ENCODE measurements at places on chromosomes 3 and 15.

GRCh38 chr3:36762918-36763849 is 1.2 kb downstream of the DCLK3 start:
- DNase-seq: no peak

GRCh38 chr15:45187894-45188830 is at the start of gene SHF:
Gene SHF (minus strand): TSS chr15:45187966. CDS start chr15:45187951, 15 bp downstream.
- DNase-seq: peak; percentile 55

DNA sequence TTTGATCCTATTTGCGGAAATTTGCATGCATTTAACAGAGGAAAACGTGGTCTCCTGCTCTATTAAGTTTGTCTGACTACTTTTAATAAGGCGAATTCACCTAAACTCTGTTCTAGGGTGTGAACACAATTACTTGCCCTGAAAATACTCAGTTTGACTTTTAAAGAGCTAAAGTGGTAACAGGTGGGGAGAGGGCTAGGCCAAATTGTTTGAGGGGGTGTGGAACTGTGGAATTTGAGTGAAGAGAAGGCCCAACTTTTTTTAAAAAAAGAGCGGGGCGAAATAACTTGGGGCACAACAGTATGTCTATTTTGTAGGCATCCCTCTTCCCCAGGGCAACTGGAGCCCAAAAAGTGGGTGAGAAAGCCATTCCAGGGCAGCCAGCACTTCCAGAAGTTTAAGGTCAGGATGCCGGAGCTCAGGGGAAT is 580 bp upstream of the FXR1 start:
- DNase-seq: no peak

DNA sequence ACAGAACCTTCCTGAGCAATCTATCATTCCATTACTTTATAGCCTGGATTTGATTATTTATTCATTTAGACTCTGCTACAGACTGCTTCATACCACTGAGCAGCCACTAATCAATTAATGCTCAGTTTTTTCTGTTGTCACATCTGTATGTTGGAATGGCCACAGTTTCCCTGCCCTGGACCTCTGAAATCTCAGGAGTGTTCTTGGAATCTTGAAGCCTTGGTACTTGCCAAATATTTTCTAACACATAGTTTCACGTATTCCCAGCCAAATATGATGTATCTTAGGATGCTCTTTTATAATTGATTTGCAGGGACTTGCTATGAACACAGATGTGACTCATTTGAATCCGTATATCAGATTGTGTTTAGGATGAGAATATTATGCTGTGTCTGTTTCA is 225.8 kb downstream of the TAFA4 start:
- DNase-seq: no peak

- peak; percentile 39 for DNase-seq
Observed at GRCh38 chr3:126134219-126134975, 46.0 kb downstream of the ALDH1L1 start.

DNA sequence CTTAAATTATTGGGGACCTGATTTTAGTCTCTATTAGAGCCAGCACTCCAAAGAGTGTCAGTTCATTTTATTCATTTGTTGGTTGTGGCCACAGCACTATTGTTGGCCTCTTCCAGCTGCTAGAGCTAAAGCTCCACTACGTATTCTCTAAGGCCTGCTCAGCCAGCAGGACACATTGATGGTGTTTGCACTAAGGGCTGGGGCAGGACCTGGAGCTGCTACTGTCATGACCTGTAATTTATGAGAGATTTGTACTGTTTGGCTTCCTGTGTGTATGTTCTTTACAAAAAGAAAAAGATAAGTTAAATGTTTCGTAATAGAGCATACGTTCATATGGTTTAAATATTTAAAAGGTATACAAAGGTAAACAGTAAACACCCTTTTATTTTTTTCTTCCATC is 8.1 kb downstream of the GFM1 start:
- DNase-seq: no peak

DNA sequence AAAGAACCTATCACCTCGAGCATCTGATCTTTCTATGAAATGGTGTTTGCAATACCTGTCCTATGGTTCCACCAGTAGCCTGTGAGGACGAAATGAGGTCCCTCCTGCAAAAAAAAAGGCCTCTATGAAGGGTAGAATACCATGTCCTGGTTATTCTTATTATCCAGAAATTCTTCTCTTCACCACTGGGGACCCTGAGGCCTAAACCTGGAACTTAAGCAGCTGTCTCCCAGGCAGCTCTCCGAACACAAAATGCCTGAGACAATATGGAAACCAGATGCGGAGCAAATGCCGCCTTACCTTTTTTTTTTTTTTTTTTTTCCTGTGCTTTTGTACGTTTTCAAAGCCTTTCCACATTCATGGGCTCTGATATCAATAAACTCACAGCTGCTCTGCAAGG is 62.1 kb upstream of the WNT5A start:
- DNase-seq: peak; percentile 59

- DNase-seq: peak; percentile 54
Observed at GRCh38 chr15:48641416-48641815, 4.1 kb downstream of the FBN1 start.

- DNase-seq: peak; percentile 44
Observed at GRCh38 chr3:148269816-148270215, 427.9 kb upstream of the AGTR1 start.

- no peak for DNase-seq
Observed at GRCh38 chr15:67397139-67397538, 123.8 kb upstream of the C15orf61 start.

DNA sequence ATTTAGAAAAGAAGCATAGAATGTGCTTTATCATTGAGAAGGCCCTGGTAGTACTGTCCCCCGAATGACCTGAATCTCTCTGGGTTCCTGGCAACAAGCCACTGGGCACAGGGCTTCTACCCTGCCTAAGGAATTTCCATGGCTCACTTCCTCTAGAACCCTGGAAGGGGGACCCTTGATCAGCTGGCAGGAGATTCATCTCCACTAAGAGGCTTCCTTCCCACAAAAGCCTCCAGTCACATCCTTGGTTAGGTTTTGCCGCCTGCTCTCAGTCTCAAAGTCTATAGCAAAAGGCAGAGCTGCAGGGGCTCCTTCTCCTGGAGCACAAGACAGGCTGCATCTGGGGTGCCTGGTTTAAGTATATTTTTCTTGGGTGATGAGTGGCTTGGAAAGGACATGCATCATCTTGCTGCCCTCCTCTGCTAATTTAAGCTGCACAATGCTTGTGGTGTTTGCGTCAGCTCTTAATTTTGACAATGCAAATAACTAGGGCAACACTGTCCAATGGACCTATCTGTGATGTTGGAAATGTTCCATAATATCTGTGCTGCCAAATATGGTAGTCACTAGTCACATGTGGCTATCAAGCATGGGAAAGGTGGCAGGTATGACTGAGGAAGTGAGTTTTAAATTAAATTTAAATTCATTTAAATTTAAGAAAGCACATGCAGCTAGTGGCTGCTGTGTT is 33.4 kb upstream of the RARRES1 start:
- DNase-seq: peak; percentile 55

DNA sequence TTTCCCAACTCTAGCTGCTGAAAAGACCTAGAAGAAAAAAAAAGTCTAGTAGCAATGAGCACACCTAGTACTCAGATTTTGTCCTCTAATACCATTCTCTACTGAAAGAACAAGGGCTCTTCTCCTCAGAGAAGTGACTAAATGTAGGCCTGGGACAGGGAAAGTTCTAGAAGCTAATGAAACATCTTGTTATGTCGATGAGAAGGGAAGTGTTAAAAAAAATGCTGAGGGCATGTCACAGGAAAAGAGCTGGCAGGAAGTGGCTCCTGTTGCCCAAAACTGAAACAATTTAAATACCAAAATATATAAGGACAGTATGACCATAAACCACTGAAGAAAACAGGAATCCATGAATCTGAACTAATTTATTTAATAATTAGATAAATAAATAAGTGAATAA is 581.4 kb upstream of the TBL1XR1 start:
- no peak for DNase-seq

GRCh38 chr3:23174426-23175039 is 28.6 kb upstream of the UBE2E2 start:
- no peak for DNase-seq

GRCh38 chr15:48244921-48245320 is 38.8 kb downstream of the SLC12A1 start:
- DNase-seq: peak; percentile 35

GRCh38 chr3:124985349-124985748 is 50.8 kb upstream of the MUC13 start:
- DNase-seq: peak; percentile 85

DNA sequence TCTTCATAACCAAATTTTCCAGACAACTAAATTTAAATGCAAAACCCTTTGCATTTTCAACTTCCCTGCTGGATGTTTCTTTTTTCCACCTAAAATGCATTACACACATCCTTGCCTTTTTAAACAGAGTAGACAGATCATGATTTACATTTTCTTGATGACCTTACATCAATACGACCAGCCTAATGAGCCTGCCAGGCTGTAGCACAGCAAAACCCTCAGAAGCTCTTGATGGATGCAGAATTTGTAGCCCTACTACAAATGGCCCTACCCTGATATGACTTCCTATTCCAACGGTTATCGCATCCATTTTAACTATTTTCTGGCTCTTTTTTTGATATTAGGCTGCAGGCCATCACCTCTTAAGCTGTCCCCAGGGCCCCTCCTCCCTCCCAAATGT is 66.3 kb downstream of the NTRK3 start:
- DNase-seq: no peak

DNA sequence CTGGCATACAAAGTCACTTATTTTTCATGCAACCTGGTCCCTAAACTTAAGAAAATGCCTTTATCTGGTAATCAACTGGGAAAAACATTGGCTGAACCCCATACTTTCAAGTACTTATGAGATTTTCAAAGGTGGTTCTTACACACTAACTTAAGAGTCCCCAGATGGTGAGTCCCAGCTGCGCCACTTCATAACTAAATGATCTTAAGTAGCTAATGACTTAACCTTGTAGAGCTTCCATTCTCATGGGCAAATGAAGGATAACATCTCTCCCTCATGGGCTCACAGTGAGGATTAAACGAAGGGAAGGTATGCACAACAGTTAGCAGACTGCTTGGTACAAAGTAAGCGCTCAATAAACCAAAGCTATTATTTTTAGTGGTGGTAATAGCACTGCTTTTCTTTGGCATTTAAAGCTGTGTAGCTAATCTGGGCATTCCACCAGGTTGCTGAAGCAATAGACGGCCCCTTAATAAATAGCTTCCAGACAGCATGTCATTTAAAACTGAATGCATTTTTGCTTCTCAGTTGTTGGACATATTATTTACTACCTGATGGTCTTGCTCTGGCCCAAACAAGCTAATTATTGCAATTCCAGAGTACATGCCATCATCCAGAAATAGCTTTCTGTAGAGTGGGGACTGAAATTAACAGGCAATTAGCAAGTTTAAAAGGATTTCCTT is 55.4 kb downstream of the LIPC start:
- no peak for DNase-seq

- peak; percentile 59 for DNase-seq
Observed at GRCh38 chr3:60756241-60757030, 494.8 kb downstream of the FHIT start.

DNA sequence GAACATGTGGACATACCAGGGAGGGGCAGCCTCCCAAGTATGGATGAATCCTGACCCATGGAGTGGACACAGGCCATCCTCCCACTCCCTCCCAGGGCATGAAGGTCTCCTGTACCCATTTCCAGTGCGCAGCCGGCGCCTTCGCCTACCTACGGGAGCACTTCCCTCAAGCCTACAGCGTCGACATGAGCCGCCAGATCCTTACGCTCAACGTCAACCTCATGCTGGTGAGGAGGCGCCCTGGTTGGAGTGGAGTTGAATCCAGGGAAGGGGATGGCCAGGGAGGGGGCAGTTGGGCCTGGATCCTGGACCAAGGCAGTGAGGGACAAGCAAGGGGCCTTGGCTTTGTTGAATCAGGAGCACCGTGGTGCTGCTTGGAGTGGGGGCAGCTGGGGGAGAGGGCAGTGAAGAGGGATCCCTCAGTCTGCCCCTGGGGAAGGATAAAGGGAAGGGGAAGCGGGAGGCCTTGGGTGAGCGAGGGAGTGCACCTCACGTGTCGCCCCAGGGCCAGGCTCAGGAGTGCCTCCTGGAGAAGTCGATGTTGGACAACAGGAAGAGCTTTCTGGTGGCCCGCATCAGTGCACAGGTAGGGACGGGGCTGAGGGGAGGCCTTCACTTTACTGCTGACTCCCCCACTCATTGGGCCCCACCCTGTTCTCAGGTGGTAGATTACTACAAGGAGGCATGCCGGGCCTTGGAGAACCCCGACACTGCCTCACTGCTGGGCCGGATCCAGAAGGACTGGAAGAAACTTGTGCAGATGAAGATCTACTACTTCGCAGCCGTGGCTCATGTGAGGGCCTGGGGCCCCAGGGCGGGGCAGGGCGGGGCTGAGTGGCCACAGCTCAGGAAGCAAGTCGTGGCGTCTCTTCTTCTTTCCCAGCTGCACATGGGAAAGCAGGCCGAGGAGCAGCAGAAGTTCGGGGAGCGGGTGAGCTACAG is 25.3 kb downstream of the PTPN23 start:
- no peak for DNase-seq

GRCh38 chr3:94303266-94303665 is 240.4 kb downstream of the NSUN3 start:
- DNase-seq: no peak

DNA sequence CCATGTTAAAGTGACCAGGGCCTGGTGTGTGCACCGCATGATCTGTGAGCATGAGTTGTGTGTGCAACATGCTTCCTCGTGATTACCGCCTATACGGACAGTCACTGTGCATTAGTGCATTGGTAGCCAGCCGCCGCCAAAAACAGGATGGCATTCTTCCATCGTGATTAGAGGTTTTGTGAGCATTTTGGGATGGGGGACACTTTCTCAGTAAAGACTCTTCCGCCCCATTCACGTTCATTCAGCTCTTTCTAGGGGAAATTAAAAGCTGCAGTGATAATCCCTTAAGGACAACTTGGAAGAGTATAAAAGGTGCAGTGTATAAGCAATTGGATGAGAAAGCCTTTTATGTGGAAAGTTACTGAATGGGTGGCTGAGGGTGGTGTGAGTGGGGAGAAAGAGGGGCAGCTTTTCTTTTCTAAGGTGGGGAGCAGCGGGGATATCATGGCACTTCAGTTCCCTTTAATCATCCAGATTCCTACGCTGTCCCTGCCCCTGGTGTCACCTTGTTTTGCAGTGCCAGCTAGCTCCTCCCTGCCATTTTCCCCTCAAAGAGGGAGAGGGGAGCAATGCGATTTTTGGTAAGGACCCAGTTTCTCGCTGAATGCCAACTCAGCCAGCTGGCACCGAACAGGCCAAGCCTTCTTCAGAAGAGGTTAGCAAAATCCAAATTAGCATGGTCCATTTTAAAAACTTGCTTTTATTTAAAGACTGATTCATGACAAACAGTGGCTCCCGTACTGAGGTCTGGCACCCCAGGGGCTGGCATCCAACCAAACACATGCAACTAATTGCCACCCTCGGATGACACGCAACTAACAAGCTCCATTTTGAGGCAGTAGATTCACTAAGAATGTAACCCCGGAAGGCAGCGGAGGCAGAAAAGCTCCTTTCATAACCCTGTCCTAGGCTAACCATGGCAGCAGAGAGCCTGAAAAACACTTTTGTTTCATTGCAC is 447.8 kb downstream of the FHIT start:
- DNase-seq: peak; percentile 43

DNA sequence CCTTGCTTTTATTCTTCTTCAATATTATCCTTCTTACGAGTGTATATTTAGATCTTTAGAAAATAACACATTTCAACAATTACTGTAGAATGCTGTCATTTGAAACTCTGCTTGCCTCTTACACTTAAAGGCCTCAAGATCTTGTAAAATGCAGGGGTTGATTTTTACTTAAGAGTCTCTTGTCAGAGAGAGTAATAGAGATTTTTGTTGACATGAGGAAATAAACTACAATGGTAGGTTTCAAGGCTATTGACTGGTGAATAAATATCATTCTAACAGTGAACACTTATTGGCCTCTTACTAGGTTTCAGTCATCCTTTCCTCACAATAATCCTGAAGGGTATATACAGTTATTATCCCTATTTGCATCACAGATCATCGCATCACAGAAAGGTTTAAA is 344.6 kb downstream of the GBE1 start:
- DNase-seq: no peak

- DNase-seq: no peak
Observed at GRCh38 chr3:72565593-72565992, 282.7 kb downstream of the SHQ1 start.
